ENCODE measurements at places on chromosomes 5 and 9. TPM values are rescaled to one million over a fixed set of nuclear protein-coding genes. Genes with fewer than 3 reads are reported as not detected.

Gene PELO
- 19.4 TPM for total RNA-seq

Gene ANKRA2
- 8.9 TPM for total RNA-seq

Gene CCL28
- 0.09 TPM for total RNA-seq

Gene KIF20A
- 37.7 TPM for total RNA-seq

Gene NPR3
- total RNA-seq, result 19.6 TPM
